ENCODE measurements at places on chromosomes 2 and 18. TPM values are rescaled to one million over a fixed set of nuclear protein-coding genes. Genes with fewer than 3 reads are reported as not detected.

DLX2 gene
- 0.04 TPM for total RNA-seq

GALNT14 gene
- total RNA-seq, result 1.5 TPM

SLC4A3 gene
- 5.5 TPM for total RNA-seq

SPP2 gene
- not detected for total RNA-seq

CD8B2 gene
- 0.09 TPM for total RNA-seq

COL4A4 gene
- total RNA-seq, result 0.13 TPM

KCNS3 gene
- total RNA-seq, result 6.6 TPM

DNA sequence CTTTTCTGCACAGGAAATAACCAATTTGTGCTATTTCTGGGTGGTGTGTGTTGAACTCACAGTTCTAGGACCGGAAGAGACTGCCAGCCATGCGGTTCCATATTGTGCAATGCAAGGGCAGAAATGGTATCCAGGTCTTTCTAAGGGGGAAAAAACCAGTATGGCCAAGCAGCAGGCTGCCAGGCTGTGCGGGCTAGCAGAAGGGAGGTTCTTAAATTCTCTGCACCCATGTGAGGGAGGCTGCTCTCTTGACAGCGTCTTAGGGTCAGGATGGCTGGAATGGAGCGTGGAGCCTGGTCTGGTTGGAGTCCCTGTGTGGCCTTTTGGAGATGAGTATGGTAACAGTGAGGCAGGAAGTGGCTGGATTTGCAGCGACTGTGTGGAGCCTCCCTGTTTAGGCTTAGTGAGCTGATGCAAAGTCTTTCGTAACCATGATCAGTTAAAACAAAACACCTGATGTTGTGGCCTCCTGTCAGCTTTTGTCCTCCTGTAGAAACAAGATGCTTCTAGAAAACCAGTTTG, 52.6 kb downstream of the NCK2 start:
- no peaks in the 10 kb centered on the region for H3K27me3 ChIP-seq
- H3K4me1 ChIP-seq, result peaks cover 18% of the 10 kb centered on the region
- no peak overlapping the region for H3K4me3 ChIP-seq
- H3K36me3 ChIP-seq, result peaks cover 2% of the 10 kb centered on the region

GRCh38 chr2:239160226-239161143, 240.3 kb downstream of the HDAC4 start:
- H3K4me3 ChIP-seq, result no peak overlapping the region
- peaks cover 66% of the 10 kb centered on the region for H3K36me3 ChIP-seq
- peaks cover 4% of the 10 kb centered on the region for H3K4me1 ChIP-seq
- no peak overlapping the region for H3K27ac ChIP-seq
- DNase-seq, result no peak

DNA sequence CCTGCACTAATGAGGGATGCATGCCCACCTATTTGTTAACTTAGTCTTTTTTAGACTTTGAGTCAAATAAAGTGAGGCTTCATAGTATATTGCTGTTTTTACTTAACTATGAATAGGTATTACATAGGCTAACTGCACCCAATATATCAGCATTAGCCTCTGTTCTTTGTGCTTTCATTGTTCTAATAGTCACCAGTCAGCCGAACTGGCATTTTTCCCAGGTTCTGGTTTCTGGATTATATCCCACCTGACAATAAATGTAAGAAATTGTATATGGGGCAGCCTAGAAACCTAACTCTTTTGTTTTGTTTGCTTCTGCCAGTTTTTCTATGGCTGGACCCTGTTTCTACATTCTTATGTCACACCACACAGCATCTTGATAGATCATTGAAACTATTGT, 1672.4 kb upstream of the LRRTM1 start:
- H3K27ac ChIP-seq, result no peak overlapping the region
- no peak overlapping the region for H3K4me3 ChIP-seq
- no peaks in the 10 kb centered on the region for H3K4me1 ChIP-seq
- no peaks in the 10 kb centered on the region for H3K36me3 ChIP-seq
- no peaks in the 10 kb centered on the region for H3K27me3 ChIP-seq

DNA sequence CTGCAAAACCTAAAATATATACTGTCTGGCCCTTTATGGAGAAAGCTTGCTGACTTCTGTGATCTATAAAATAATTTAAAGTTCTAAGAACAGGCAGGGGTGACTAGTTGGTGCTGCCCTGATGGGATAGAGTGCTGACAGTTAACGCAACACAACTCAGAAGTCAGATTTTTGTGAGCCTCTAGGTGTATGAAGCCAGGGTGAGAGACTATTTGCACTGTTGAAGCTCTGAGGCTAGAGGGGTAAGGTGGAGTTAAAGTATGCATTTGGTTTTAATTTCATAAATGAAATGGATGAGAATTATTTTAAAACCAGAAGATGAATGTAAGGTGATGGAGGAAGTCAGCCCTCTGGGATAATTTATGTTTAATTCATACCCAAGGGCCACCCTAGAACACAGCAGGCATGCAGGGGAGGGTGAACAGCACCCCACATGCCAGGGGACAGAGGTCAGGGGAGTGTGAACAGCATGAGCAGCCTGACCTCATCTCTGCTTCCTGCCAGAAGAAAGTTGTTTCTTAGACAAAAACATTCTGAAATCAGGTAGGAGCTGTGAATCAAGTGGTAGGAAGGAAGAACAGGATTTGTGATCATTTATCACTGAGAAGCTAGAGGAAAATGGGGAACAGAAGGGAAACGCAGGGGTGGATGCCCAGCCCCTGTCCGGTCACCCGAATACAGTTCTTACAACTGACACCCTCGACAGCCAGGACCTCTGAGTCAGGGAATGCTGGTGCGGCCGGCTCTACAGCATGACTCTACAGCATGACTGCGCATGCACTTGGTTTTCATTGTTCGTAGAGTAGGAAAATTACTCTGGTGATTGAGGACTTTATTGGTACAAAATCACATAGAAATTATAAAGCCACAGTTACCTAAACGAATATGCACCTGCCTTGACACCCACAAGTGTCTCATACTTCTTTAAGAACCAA, 93.1 kb downstream of the MBP start:
- H3K27me3 ChIP-seq, result no peaks in the 10 kb centered on the region
- no peak overlapping the region for H3K4me3 ChIP-seq
- H3K4me1 ChIP-seq, result peaks cover 15% of the 10 kb centered on the region
- no peak overlapping the region for H3K27ac ChIP-seq

DNA sequence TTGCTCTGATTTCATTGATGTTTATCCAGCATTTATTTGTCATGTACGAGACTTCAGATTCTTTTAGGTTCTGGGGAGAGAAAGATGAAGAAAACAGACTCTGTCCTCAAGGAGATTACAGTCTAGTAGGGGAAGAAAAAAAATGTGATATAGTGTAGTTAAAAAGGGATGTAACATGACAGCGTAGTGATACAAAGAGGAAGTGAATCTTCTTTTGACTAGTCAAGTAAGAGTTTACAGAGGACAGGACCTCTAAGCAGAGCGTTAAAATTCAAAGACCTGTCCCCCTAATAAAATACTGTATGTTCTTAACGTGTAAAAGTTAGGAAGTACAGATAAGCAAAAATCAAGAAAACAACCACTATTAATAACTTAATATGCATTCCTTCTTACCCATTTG, 47.7 kb downstream of the NCOA1 start:
- DNase-seq, result peak; percentile 8
- no peak overlapping the region for H3K27ac ChIP-seq
- H3K4me3 ChIP-seq, result no peak overlapping the region
- H3K27me3 ChIP-seq, result no peaks in the 10 kb centered on the region
- peaks cover 5% of the 10 kb centered on the region for H3K36me3 ChIP-seq

DNA sequence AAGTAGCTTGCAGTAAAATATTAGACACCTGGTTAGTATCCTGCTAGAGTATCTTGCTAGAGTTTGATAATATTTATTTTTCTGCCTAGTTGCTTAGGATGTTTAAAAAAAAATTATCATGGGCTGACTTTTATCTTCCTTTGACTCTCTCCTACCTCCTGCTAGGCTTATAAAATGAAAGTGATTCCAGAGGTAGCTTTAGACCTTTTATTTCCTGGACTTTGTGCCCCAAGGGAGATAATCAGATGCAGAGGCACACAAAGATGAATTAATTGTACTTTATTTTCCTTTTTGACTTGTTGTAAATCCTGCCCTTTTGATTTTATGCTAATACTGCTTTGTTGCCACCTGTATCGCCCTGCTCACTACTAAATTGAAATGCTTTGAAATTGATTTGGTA, 130.7 kb downstream of the WDSUB1 start:
- H3K4me1 ChIP-seq, result peaks cover 29% of the 10 kb centered on the region
- no peak overlapping the region for H3K4me3 ChIP-seq
- no peaks in the 10 kb centered on the region for H3K27me3 ChIP-seq

- H3K36me3 ChIP-seq, result no peaks in the 10 kb centered on the region
- H3K27ac ChIP-seq, result no peak overlapping the region
- no peaks in the 10 kb centered on the region for H3K4me1 ChIP-seq
These were observed 125.7 kb upstream of the SNTG2 start for GRCh38 chr2:824954-825353.

- H3K27ac ChIP-seq, result no peak overlapping the region
- peak; percentile 82 for DNase-seq
- no peak overlapping the region for H3K4me3 ChIP-seq
These were observed 21.8 kb downstream of the ATG4B start for GRCh38 chr2:241659150-241659739.

DNA sequence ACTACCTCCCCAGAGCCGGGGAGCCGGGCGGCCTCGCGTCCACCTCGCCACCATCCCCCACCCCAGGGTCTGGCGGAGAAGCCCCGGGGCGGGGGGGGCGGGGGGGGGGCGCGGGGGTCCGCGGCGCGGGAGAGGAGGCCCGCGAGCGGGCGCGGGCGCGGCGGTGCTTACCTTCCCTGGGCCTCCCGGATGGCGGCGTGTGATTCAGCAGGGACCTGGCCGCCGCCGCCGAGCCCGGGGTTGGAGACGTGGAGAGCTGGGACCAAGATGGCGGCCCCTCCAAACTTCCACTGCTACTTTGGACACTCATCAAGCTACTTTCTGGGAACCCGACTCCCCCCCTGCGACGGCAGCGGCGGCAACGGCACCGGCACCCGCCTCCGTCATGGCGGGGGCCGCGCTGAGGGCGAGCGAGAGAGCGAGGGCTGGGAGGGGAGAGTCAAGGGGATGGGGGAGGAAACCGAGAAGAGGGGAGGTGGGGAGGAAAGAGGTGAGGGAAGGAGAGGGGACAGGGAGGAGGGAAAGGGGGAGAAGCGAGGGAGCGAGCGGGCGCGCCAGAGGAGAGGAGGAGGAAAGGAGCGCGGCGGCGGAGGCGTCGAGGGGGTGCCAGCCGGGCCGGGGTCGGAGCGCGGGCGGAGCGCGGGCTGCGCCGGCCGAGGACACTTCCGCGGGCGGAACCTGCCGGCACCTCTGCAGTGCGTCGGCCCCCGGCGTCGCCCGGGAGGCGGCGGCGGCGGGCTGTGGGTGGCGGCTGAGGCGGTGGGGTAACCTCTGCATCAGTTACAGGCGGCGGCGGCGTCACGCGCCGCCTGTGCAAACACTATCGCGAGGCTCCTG, at the start of gene TLK1:
TLK1 (minus strand) TSS at position 775 of the 837 bp plus-strand sequence; CDS start at position 310, 465 bp downstream.
- peak within 1 kb of the TSS; percentile 96 for H3K27ac ChIP-seq
- H3K36me3 ChIP-seq, result no peaks in the 10 kb centered on the region
- peak; percentile 85 for DNase-seq
- H3K4me3 ChIP-seq, result peak within 1 kb of the TSS; percentile 78
- no peaks in the 10 kb centered on the region for H3K27me3 ChIP-seq

GRCh38 chr2:40431600-40431955, 20.3 kb downstream of the SLC8A1 start:
- peaks cover 3% of the 10 kb centered on the region for H3K4me1 ChIP-seq
- H3K27ac ChIP-seq, result no peak overlapping the region
- DNase-seq, result peak; percentile 81
- H3K4me3 ChIP-seq, result no peak overlapping the region
- H3K27me3 ChIP-seq, result no peaks in the 10 kb centered on the region
- no peaks in the 10 kb centered on the region for H3K36me3 ChIP-seq

GRCh38 chr2:235116885-235117492, 165.2 kb downstream of the SH3BP4 start:
- no peak overlapping the region for H3K4me3 ChIP-seq
- H3K27me3 ChIP-seq, result peaks cover 10% of the 10 kb centered on the region
- H3K4me1 ChIP-seq, result no peaks in the 10 kb centered on the region
- DNase-seq, result peak; percentile 67
- H3K36me3 ChIP-seq, result no peaks in the 10 kb centered on the region

- no peak overlapping the region for H3K4me3 ChIP-seq
- no peak for DNase-seq
- H3K27ac ChIP-seq, result no peak overlapping the region
- no peaks in the 10 kb centered on the region for H3K36me3 ChIP-seq
These were observed 75.8 kb upstream of the SLC1A4 start for GRCh38 chr2:64913357-64913869.

GRCh38 chr2:224528171-224528570, 57.0 kb downstream of the CUL3 start:
- no peaks in the 10 kb centered on the region for H3K4me1 ChIP-seq
- no peak overlapping the region for H3K4me3 ChIP-seq
- no peak overlapping the region for H3K27ac ChIP-seq

GRCh38 chr2:3962719-3963118, 259.3 kb downstream of the DCDC2C start:
- DNase-seq, result no peak
- H3K27ac ChIP-seq, result no peak overlapping the region
- no peak overlapping the region for H3K4me3 ChIP-seq
- H3K27me3 ChIP-seq, result no peaks in the 10 kb centered on the region
- H3K36me3 ChIP-seq, result no peaks in the 10 kb centered on the region
- no peaks in the 10 kb centered on the region for H3K4me1 ChIP-seq

DNA sequence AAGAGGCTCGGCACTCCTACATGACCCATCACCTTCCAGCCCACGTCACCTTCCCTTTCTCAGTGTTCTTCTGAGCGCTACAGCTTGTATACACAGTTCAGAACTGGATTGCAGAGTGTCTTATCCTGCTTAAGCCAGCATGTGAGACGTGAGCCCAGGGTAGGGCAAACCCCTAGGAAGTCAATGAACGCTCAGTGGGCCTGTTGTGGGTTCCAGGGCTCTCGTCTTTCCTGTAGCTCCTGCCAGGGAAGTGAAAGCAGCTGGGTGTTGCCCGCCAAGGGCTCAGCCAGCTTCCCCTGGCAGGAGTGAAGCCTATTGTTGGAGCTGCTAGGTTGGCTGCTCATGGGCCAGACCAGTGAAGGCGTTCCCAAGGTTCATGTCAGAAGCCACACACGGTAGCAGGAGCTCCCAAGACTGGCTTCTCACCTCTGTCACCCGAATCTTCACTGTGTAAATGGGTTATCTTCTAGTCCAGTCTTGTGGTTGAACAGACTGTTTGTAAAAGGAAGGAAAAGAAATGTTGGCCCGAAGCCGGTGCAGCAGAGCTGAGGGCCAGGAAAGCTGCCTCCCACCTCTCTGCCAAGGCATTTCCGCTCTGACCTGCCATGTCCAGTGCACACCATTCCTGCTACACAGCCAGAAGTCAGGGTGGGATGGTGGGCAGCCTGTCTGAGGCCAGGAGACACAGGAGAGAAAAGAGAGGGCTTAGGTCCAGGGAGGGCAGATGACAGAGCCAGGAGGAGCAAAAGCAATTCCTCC, 69.6 kb upstream of the RMDN2 start:
- no peak overlapping the region for H3K27ac ChIP-seq
- peaks cover 19% of the 10 kb centered on the region for H3K4me1 ChIP-seq
- peak; percentile 49 for DNase-seq
- H3K4me3 ChIP-seq, result no peak overlapping the region

GRCh38 chr18:35050705-35051195, 9.5 kb downstream of the MAPRE2 start:
- H3K36me3 ChIP-seq, result no peaks in the 10 kb centered on the region
- H3K4me1 ChIP-seq, result peaks cover 13% of the 10 kb centered on the region
- DNase-seq, result no peak
- no peaks in the 10 kb centered on the region for H3K27me3 ChIP-seq
- no peak overlapping the region for H3K4me3 ChIP-seq
- H3K27ac ChIP-seq, result peak overlapping the region; percentile 21

All from muscle of leg (tissue), 16 donors.